Iris pigment epithelial cell (primary cell): ENCODE measurements at places on chromosomes 1 and 21.

GRCh38 chr1:44817307-44817706 is 9.0 kb downstream of the BTBD19 start:
- no peak for DNase-seq

DNA sequence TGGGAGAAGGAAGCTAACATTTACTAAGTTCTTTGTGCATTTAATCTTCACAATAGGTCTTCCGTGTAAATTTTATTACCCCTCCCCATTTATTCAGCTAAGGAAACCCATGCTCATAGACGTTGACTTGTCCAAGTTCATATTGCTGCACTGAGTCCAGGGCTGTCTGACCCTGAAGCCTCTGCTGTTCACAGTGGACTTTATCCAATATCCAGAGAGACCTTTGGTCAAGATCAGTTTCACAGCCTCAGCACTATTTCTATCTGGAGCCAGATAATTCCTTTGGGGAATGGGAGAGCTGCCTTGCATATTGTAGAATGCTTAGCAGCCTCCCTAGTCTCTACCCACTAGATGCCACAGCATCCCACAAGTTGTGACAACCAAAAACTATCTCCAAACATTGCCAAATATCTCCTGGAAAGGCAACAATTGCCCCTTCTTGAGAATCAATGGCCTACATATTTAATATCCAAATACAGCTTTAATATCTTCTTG is 26.4 kb downstream of the ILDR2 start:
- no peak for DNase-seq

DNA sequence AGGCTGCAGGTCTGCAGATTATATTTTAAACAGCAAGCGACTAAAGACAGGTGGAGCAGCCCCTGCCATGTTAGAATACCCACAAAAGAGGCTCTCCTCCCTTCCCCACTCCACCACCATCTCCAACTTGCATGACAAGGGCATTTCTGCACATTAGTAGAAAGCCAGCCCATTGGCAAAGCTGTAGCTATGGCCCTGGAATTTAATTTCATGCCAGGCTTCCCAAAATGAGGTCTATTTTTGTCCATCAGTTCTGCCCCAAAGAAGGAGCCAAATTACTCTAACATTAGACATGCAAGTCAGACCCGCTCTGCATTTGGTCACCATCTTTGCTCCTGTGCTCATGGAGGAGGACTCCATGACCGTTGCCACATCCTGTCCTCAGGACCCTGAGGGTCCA is 115.2 kb downstream of the LAMC2 start:
- no peak for DNase-seq

DNA sequence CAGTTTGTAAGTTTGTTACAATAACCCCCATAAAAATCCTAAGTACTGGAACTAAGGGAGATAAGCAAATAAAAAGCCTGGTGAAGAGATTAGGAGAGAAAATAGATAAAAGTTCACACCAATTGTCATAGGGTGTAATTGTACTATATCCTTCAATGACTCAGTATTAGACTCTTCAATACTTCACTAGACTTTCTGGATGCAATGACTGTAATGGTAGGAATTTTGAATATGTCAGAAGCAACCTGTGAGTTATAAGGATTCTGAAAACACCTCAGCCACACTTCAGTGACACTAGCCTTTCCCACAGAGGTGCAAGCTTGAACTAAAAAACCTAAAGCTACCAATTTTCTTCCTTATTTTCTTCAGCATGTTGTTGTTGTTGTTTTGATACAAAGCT is 147.9 kb downstream of the PTGER3 start:
- no peak for DNase-seq

DNA sequence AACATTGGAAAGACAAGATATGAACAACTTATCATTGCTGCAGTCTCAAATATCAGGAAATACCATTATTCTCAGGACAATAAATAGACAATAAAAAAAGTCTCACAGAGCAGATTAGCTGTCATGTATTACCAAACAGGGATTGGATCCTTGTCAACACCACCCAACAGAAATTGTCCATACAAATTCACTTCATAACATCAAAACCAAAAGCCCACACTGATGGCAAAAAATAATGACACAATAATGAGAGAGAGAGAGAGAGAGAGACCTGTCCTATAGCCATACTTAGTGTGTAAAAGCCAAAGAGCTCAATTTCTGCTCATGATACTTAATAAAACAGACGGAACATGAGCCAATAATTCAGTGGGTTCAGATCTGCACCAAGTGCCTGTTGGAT is 96.5 kb downstream of the PPIAL4G start:
- DNase-seq = no peak
